ENCODE measurements at places on chromosomes 6 and 20. TPM values are rescaled to one million over a fixed set of nuclear protein-coding genes. Genes with fewer than 3 reads are reported as not detected.

STK35 gene
- total RNA-seq, result 11.3 TPM

MMP24 gene
- 0.17 TPM for total RNA-seq

RNF39 gene
- total RNA-seq, result not detected

ECT2L gene
- not detected for total RNA-seq

Data from bronchus fibroblast of lung (primary cell).